ENCODE measurements at places on chromosomes 12 and 14.

DNA sequence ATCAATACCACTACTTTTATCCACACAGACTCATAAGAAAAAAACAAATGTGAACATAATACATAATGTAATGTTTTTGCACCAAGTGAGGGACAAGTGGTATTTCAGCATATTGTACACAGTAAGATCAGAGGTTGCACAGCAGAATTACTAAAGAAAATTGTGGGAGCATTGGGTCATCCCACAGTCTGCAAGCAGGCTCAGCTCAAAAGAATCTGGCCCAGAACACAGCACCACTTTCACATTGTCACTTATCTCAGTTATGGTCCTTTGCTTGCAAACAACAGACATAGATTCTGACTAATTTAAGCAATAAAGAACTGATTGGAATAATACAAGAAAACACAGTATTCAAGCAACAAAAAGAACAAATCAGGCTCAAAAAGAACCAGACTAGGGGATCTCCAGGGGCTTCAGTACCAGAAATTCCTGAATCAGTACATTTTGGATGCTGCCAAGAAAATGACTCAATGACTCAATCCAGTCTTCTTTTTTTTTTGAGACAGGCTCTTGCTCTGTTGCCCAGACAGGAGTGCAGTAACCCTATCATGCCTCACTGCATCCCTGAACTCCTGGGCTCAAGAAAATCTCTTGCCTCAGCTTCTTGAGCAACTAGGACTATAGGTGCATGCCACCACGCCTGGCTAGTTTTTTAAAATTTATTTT lies 42.9 kb upstream of the EEA1 start:
- DNase-seq: no peak

- DNase-seq: no peak
Measured at GRCh38 chr12:77682488-77682887, 148.2 kb upstream of the NAV3 start.

- no peak for DNase-seq
Measured at GRCh38 chr12:71691504-71692129, 5.7 kb downstream of the TMEM19 start.

DNA sequence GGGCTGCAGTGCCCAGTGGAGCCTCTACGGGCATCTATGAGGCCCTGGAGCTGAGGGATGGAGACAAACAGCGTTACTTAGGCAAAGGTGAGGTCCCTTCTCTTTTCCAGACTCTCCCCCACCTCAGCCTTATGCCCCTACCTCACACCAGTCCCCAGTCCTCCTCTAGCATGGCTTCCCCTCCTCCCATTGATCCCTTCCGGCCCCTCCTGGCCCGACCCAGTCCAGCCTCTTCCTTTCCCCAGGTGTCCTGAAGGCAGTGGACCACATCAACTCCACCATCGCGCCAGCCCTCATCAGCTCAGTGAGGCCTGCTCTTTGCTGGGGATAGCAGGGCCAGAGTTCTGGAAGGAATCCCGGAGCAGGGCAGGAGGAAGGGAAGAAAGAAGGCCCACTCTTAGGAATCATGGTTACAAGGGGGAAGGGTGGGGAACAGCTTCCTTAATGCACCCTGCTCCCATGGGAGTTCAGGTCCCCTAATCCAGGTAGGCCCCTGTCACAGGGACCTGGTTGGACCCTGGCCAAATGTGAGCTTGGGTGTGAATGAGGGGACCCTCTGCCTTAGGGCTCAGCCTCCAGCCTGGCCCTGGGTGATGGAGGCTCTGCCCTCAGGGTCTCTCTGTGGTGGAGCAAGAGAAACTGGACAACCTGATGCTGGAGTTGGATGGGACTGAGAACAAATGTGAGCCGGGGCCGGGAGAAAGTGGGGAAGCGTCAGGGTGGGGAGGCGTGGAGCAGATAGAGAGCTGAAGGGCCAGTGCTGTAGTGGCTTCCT lies 2.2 kb downstream of the ENO2 start:
- DNase-seq: no peak

- DNase-seq: no peak
Measured at GRCh38 chr12:128381946-128382345, 115.0 kb downstream of the TMEM132C start.

DNA sequence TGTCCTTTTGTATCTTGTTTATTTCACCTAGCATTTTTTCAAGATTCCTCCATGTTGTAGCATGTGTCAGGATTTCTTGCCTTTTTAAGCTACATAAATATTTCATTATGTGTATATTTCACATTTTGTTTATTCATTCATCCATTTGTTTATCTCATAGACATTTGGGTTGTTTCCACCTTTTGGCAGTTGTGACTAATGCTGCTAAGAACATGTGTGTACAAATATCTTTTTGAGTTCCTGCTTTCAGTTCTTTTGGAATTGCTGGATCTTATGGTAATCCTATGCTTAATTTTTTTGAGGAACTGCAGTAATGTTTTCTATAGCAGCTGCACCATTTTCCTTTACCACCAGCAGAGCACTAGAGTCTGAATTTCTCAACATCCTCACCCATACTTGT lies 62.4 kb downstream of the SCN8A start:
- no peak for DNase-seq

GRCh38 chr12:8605057-8605456 lies 7.6 kb downstream of the AICDA start:
- DNase-seq: no peak

GRCh38 chr14:65866886-65867285 lies 454.4 kb downstream of the FUT8 start:
- no peak for DNase-seq

- no peak for DNase-seq
Measured at GRCh38 chr12:89939522-89940215, 231.0 kb upstream of the ATP2B1 start.

GRCh38 chr12:77537663-77538062 lies 293.0 kb upstream of the NAV3 start:
- DNase-seq: no peak

DNA sequence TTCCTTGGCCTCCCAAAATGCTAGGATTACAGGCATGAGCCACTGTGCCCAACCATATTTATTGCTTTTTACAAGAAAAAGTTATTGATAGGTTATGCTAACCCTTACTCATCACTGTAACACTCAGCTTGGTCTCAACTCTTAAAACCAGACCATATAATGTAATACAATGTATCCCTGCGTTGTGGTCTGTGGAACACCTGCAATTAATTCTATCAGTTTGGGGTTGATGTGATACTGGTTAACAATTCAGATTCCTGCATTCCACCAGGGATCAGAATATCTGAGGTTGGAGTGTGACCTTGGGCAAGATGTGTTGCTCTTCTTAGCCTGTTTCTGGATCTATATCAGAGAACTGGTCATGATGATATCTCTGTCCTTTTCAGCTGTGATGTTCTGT lies 419.0 kb downstream of the RAD51B start:
- DNase-seq: no peak

GRCh38 chr14:99055019-99055418 lies 217.0 kb downstream of the BCL11B start:
- DNase-seq: no peak

DNA sequence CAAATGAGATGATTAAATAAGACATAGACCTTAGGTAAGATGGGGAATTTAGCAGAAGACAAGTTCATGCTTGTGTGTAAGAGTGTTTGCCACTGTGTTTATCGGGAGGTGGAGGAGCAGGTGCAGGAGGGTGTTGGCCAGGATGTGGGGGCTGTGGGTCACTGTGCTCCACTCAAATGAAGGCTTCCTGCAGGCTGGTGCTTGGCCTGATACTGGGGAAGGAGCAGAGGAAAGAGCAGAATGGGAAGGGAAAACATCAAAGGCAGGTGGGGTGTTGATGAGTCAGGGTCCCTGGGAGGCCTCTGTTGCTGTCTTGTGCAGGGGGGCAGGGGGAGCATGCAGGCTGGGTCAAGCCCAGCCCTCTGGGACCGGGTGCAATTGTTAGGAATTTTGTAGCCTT lies 126.5 kb downstream of the TSPAN9 start:
- DNase-seq: no peak

DNA sequence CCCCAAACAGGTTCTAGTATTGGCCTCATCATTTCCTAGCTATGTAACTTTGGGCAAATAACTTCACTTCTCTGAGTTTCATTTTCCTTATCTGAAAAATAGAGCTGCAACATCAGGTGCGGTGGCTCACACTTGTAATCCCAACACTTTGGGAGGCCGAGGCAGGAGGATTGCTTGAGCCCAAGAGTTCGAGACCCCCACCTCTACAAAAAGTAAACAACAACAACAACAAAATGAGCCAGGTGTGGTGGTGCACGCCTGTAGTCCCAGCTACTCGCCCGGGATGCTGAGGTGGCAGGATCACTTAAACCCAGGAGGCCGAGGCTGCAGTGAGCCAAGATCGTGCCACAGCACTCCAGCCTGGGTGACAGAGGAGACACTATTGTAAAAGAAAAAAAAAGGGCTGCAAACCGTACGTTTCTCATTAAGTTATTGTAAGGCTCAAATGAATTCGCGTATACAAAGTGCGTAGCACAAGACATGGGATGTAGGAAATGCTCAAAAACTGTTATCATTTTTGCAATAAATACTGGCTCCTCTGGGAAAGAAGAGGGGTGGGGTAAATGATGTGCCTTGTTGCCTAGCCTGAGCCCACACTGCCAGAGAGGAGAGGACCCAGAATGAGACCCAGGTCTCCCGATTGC lies 903 bp downstream of the C12orf76 start:
- no peak for DNase-seq

DNA sequence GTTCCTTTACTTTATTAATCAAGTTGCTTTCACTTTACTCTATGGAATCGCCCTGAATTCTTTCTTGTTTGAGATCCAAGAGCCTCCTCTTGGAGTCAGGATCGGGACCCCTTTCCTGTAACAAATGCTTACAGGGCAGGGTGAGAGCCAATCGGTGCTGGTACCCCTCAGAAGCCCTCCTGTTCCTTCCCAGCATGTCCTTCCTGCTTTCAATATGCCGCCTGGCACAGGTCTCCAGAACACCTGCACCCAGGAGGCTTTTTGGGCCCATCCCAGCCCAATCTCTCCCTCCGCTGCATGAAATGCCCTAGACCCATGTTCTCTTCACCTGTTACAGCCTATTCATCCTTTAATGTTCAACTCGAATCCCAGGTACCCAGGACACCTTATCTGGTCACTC lies 122.2 kb downstream of the FOXN3 start:
- DNase-seq: no peak

DNA sequence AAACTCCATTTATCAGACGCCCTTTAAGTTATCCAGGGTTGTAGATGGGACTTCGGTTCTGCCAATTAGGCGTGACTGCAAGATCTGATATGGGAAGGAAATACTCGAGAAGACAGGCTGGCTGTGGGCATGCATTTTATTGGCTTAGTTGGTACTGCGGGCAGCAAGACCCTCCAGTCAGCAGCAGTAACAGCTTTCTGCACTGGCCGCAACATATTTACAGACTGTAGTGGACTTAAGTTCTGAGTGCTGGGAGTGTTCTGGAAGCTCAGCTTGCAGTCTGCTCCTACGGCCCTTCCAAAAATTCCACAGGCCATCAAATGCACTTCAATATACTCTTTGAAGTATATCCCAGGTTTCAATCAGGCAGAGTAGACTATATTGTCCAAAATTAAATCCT lies 21.1 kb downstream of the KITLG start:
- no peak for DNase-seq

GRCh38 chr14:31029016-31029970 lies 3.1 kb upstream of the STRN3 start:
- DNase-seq: no peak

GRCh38 chr12:114868995-114869834 lies 185.2 kb upstream of the TBX3 start:
- DNase-seq: peak; percentile 84

DNA sequence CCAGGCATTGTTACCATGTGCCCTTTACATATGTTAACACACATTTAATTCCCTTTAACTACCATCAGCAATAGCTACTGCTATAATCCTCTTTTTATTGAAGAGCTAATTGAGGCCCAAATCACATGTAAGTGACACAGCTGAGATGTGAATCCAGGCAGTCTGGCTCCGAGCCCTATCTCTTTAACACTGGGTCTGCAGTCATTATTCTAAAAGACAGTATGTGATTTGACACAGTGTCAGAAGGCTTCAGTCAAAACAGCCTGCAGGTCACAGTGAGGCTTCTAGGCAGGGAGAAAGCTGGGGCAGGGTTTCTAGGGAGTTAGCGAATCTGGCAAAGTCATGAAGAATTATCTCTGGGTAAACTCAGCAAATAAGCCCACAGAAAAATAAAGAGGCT lies 148.2 kb downstream of the KIF21A start:
- DNase-seq: peak; percentile 60

GRCh38 chr12:50411051-50411660 lies 10.5 kb downstream of the LARP4 start:
- DNase-seq: no peak

GRCh38 chr12:101230547-101230946 lies 20.5 kb upstream of the SLC5A8 start:
- DNase-seq: peak; percentile 22

DNA sequence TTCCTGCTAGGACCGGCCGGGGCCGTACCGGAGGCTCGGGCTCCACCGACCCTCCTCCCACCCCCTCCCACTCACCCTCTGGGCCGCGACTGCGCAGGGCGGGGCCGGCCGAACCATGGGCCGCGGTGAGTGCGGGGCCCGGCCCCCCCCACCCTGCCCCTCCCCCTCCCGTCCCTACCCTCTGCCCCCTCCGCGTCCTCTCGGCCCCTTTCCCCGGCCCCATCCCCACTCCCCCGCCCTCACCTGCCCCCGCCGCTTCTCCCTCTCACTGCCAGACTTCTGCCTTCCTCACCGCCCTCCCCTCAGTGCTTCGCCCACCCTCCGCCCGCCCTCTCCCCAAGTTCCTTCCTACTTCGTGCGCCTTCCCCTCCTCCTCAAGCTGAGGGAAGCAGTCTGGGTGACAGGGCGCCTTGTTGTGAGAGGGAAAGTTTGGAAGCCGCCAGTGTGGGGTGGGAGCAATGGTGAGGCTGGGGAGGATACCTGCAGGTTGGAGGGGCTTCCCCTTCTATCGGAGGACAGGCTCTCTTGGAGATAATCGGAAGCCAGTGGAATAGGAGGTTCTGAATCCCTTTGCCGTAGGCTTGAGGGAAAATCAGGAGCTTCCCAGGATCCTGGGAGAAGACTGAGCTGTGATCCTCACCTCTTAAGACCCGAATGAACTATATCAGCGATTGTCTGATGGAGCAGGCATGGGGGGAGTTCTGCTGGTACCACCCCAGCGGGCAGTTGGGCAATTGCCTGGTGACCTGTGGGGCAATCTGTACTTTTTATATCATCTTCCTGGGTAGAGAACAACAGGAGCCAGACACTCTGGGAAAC lies 472 bp downstream of the MBD6 start:
- DNase-seq: peak; percentile 87
